ENCODE measurements at places on chromosomes 1 and 21.
A peak's percentile ranks its signal among the peaks of the same experiment; 100 is the strongest.

DNA sequence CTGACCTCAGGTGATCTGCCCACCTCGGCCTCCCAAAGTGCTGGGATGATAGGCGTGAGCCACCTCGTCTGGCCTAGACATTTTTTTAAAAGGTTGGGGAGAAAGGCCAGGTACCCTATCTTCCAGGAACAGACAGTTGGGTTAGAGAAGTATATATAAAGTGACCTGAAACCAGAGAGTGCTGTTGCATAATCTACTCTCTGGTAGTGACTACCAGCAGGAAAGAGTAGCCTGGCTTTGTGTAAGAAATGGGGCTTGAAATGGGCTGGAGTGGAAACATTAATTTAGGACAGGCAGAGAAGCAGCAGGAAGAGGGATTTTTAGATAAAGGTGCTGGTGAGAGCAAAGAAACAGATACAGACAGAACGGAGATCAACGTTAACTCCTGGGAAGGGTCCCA lies 125.8 kb upstream of the HOOK1 start:
- DNase-seq = no peak

- no peak for DNase-seq
These were observed 352.5 kb downstream of the ZNF326 start for GRCh38 chr1:90347366-90347765.

DNA sequence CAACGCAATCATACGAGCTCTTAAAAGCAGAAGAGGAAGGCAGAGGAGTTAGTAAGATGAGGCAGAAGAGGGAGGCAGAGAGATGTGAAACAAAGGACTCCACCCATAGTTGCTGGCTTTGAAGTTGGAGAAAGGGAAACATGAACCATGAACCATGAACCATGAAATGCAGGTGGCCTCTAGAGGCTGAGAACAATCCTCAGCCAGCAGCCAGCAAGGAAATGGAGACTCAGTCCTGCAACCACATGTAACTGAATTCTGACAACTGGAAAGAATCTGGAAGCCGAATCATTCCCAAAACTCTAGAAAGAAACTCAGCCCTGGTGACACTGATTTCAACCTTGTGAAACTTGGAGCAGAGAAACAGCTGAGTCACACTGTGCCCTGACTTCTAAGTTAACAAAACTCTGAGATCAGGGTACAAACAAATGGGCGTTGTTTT lies 10.1 kb downstream of the DIPK1A start:
- no peak for DNase-seq

DNA sequence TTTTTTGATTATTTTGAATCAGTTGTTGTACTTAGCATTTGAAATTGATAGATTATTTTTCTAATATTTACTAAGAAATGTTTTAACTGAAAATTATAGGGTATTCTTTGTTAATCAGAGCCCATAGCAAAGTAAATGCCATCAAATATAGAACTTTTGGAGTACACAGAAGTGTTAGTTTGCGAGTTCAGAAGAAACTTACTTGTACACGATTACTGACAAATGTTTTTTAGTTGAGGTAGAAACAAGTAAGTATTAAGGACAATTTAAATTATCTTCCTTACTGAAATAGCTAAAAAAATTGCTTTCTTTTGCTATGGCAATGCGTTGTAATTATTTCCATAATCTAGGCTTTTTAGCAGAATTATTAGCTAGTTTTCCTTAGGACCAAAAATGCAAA lies 692.2 kb downstream of the USP25 start:
- no peak for DNase-seq

- DNase-seq = no peak
These were observed 36.5 kb downstream of the DTL start for GRCh38 chr1:212072047-212072446.

GRCh38 chr1:201678264-201679101 lies 139.6 kb downstream of the NAV1 start:
- peak; percentile 75 for DNase-seq
